Stimulated activated naive CD4-positive, alpha-beta T cell treated with Interleukin-2 at 50 U/mL for 16 hours (primary cell): ENCODE measurements at places on chromosomes 5 and 9.

GRCh38 chr9:2285416-2286332 is 270.5 kb downstream of the SMARCA2 start:
- no peak for DNase-seq

GRCh38 chr9:8880060-8880459 is 1080.5 kb upstream of the DMAC1 start:
- no peak for DNase-seq

- peak; percentile 23 for DNase-seq
Observed at GRCh38 chr5:43017428-43017815, 22.7 kb downstream of the ANXA2R start.

GRCh38 chr5:172670005-172670402 is 28.9 kb downstream of the NEURL1B start:
- no peak for DNase-seq

DNA sequence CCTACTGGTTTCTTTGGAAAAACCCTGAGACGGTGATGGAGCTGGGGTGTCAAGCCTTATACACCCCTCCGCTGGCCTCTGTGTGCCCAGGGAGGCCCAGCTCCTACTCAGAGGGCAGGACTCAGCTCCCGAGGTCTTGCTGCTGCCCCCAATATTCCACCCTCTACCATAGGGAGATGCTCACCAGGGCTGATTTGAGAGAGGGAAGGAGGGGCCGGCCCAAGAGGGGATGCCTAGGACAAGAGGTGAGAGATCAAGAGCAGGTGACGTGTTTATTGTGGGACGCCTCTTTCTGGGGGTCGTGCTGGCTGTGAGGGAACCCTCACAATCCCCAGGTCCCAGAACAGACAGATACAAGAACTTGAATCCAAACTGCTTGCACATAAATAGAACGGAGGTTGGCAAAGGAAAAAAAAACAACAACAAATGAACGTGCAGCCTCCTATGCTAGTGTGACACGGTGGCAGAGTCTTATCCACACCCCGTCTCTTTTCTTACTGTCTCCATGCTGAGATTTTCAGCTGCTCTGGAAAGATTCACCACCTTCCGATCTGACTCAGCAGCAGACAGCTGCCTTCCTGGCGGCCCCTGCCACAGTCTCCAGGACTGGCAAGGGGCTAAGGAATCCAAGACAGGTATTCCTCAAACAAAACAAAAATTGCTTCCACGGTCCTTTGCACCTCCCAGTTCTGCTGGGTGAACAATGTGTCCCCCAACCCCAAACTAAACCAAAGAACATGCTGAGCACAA is 22.3 kb downstream of the FABP6 start:
- DNase-seq = no peak

DNA sequence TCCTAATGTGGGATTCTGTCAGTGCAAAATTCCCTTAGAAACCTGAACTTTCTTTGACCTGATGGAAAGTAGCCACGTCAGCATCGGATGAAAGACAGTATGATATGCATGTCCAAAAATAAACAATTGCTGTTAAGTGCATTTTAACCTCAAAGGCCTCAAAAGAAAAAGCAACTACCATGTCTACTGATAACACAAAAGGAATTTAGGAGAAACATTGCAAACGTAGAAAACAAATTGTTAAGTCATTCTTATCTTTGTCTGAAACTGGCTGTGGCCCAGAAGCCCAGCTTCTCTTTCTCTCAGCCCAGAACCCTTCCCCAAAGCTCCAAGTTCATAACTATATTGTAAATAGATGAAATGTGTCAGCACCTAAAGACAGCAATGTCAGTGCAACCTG is 11.1 kb upstream of the LHFPL2 start:
- DNase-seq = no peak

DNA sequence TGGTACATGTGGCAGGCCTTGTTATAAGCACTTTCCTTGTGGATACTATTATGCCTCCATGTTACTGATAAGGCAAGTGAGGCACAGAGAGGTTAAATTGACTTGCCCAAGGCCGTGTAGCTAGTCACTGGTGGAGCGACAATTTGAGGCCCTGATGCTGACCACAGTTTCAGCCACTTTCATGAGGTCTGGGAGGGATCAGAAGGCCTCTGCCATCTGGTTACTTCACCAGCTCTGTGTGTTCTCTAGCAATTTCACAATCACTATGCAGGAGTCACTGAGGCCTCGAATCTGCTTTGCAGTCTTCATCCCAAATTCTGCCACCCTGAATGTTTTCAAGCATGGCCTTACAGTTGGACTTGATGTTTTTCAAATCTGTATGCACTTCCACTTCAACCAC is 9.1 kb downstream of the LRRC70 start:
- no peak for DNase-seq

GRCh38 chr9:36893184-36893583 is 140.9 kb downstream of the PAX5 start:
- DNase-seq = no peak

GRCh38 chr5:125196481-125197111 is 450.2 kb upstream of the ZNF608 start:
- no peak for DNase-seq

DNA sequence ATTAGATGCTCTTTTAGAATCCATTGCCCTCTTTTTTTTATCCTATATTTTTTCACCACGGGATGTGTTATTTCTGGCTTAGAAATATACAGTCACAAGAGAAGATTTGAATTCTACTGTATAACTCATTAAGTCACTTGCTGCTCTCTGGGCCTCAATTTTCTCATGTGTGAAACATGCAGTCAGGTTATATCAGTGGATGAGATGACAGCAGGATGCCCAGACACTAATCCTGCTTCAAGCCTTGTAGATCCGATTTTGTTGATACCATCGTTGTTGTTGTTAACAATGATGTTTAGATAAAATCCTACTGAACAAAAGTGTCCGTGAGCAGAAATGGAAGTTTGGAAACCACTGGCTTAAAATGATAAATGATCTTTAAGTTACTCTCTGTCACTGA is 421.9 kb upstream of the DMAC1 start:
- DNase-seq = no peak

GRCh38 chr9:4979239-4979638 is 5.8 kb upstream of the JAK2 start:
- no peak for DNase-seq

- no peak for DNase-seq
Observed at GRCh38 chr9:118192807-118193206, 488.6 kb downstream of the TLR4 start.

GRCh38 chr5:989961-990530 is 18.6 kb upstream of the NKD2 start:
- no peak for DNase-seq

GRCh38 chr5:14266686-14267085 is 123.5 kb downstream of the TRIO start:
- DNase-seq = no peak

GRCh38 chr5:151469992-151470391 is 22.6 kb downstream of the SLC36A1 start:
- DNase-seq = no peak

DNA sequence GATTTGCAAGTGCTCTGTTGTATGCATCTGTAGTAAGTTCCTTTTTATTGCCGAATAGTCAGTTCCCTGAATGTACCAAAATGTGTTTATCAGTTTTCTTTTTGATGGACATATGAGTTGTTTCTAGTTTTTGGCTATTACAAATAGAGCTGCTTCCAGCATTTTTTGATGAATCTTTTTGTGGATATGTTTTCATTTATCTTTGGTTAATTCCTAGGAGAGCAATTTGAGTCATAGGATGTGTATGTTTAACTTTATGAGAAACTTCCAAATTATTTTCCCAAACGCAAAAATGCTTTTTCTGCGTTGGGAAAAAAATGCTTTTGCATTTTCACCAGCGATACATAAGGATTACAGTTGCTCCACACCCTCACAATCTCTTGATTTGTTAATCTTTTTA is 287.7 kb downstream of the FER start:
- DNase-seq = no peak

DNA sequence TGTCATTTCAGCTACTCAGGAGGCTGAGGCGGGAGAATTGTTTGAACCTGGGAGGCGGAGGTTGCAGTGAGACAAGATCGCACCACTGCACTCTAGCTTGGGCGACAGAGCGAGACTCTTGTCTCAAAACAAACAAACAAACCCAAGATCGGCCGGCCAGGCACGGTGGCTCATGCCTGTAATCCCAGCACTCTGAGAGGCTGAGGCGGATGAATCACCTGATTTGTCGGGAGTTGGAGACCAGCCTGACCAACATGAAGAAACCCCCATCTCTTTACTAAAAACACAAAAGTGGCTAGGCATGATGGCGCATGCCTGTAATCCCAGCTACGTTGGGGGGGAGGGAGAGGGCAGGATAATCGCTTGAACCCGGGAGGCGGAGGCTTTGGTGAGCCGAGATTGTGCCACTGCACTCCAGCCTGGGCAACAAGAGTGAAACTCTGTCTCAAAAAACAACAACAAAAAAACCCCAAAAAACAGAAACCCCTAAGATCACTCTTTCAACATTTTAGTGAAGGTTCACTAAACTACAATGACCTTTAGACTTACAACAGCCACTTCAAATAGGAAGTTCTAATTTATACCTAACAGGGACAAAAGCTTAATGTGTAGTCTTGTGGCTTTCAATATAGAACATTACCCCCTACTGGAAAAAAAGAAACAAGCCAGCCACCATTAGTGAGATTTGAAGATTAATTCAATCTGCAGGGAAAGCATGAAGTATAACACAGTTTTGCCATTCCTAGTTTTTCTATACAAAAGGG is 7.0 kb downstream of the HSPA9 start:
- no peak for DNase-seq

GRCh38 chr9:16398691-16399090 is 471.8 kb downstream of the BNC2 start:
- no peak for DNase-seq

GRCh38 chr9:20725675-20726074 is 41.6 kb downstream of the FOCAD start:
- no peak for DNase-seq

- no peak for DNase-seq
Observed at GRCh38 chr5:89346573-89346972, 463.6 kb upstream of the MEF2C start.

DNA sequence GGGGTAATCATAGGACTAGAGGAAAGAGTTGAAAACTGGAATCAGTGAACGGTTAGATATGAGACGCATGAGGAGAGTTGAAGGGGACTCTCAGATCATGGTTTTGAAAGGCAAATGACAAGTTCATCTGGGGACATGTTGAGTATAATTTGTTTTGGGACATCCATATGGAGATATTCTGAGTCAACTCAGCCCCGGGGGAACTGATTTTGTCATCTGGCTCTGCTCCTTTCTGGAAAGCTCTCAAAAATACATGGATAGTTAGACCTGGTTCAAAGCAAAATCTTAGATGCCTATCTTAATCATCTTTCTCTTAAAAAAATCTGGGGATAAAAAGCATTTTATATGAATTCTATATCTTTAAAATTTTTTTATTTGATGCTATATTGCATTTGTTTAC is 161.2 kb downstream of the SNX18 start:
- no peak for DNase-seq

DNA sequence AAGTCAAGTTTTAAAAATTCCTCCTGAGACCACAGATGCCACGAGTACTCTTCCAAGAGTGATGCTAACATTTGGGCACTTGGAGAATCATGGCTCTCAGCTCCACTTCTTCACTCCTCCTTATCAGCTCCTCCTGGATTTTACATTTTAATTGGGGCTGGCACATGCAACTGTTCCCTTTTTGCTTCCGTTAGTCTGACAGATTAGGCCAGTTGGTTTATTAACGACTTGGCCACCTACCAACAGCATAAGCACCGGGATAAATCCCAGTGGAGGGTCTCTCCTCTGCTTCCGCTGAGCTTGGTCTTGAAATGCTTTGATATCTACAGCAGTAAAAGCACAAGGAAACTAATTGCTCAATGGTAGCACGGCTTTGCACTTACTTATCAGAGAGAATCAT is 134.6 kb upstream of the RASEF start:
- no peak for DNase-seq

GRCh38 chr9:93300585-93301081 is 116.7 kb downstream of the WNK2 start:
- DNase-seq = no peak

DNA sequence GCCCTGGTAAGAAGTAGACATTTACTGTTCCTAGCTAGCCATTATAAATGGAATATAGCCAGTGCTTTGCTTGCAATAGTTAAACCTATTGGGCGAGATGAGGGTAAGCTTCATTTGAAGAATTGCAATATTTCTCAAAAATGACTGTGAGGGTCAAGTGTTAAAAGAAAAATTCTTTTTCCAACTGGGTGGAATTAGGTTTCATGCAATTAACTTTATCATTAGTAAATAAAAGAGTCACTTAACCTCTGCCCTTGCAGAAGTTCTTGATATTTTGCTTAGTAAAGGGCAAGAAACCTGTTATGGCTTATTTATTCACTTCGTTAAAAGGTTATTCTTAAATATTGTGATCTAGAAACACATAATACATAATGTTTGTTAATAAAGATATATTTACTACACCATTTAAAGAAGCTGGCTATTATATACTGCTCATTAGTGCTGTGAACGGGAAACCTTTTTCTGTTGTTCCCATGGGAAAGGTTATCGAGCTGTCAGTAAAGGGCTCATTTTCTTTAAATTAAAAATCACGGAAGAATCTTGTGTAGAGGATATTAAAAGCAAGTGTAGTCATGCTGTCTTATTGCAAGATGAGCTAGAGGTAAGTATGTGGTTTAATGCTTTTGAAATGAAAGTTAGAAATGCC is 370.5 kb downstream of the CSNK1G3 start:
- no peak for DNase-seq

DNA sequence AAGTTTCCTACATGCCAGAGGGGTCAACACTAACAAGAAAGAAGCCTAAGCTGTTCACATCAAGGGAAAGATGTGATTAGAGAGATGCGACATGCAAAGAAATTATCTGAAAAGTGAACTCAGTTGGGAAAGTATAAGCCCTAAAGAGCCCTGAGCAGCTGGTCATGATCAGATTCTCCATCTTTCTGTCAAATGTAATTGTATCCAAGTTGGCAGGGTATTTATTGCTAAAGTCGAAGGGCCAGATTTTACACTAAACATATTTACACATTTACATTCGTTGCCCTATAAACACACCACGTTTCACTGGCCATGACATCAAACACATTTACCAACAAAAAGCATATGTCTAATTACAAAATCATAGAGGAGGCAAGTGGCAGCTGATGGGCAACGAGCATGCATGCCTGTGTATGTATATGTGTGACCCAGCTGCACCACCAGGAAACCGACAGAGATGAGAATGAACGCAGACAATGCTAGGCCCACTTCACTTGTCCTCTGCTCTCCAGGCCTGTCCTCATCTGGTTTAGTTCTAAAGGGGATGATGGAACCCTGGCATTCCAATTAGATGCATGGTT is 6.3 kb downstream of the FOXD1 start:
- no peak for DNase-seq

DNA sequence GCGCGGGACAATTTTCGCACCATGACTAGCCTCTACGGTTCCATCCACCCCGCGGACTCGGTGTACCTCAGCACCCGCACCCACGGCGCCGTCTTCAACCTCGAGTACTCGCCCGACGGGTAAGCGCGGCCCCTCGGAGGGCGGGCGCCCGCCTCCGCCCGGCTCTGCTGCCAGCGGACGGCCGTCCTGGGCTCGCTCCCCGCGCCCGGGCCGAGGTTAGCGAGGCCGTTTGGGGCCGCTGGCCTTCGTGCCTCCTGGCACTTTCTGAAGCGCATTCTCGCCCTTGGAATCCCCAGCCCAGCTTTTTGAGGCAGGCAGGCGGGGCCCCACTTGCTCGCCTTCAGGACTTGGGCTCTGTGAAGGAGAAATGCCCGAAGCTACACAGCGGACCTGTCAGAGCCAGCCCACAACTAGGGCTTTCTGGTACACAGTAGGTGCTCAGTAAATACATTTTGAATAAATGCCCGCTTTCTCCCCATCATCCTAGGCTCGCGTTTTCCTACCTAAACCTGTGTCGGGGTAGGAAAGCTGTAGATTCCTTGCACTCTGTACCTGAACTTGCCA is 772 bp downstream of the DCAF10 start:
- no peak for DNase-seq
